Amygdala (tissue), 56 donors: ENCODE measurements at places on chromosomes 2 and 18.

GRCh38 chr2:42794271-42795046, 2.1 kb upstream of the HAAO start:
- no peak for DNase-seq

DNA sequence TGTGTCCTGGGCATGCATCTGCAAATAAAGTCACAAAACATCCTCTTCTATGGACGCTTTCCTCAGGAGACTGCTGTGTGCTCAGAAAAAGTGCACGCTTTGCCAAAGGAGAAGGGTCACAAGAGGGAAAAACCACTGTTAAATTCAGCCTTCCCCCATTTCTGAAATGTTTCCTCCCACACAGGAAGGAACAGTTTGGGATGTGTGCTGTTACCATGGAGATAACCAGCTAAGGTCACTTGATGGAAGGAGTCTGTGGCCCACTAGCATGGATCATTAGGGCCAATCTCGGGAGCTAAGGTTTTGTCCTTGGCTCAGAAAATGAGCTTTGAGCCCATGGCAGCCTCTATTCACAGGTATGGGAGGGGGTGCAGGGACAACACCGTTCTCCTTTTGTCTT, 5.6 kb downstream of the KCNE4 start:
- DNase-seq, result no peak

- no peak for DNase-seq
These were observed 104.2 kb downstream of the SPTBN1 start for GRCh38 chr2:54560146-54560881.

GRCh38 chr2:41907771-41908207, 140.0 kb upstream of the PKDCC start:
- DNase-seq, result no peak
